Astrocyte of the spinal cord (primary cell): ENCODE measurements at places on chromosomes 11 and 22.

- DNase-seq = no peak
These were observed 6.0 kb upstream of the ACR start for GRCh38 chr22:50731811-50732624.

- DNase-seq = peak; percentile 76
These were observed 27.2 kb downstream of the PHLDB1 start for GRCh38 chr11:118634431-118635236.

DNA sequence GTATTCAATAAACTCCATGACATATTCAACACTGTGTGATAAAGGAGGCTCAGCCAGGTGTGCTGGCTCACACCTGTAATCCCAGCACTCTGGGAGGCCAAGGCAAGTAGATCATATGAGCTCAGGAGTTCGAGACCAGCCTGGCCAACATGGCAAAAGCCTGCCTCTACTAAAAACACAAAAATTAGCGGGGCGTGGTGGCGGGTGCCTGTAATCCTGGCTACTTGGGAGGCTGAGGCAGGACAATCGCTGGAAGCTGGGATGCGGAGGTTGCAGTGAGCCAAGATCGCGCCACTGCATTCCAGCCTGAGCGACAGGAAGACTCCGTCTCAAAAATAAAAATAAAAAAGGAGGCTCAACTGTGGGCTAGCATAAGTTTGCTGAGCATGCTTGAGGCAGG is 4.1 kb upstream of the SLC25A18 start:
- DNase-seq = no peak

- no peak for DNase-seq
These were observed 74.2 kb downstream of the ALX4 start for GRCh38 chr11:44235765-44236201.

- no peak for DNase-seq
These were observed 281.2 kb downstream of the CADM1 start for GRCh38 chr11:115222863-115223530.

DNA sequence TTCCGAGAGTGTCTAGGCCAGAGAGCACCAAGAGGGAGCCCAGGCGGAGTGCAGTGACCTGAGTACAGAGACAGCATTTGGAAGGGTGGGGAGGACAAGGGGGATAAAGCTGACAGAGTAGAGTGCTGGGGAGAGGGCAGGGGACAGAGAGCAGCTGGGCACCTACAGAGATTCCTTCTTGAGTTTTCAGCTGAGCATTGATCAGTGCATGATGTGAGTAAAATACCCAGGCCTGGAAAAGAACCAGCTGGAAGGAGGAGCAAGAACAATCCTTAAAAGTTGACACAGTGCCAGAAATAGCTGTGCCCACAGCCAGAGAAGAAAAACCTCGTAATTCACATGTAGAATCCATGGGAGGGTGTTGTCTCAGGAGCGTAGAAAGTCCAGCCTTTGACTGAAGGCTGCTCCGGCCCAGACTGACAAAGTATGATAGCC is 33.9 kb upstream of the PANX2 start:
- peak; percentile 23 for DNase-seq

- no peak for DNase-seq
These were observed 5.4 kb upstream of the POU2AF1 start for GRCh38 chr11:111384494-111384893.

GRCh38 chr22:25704701-25705100 is 37.3 kb upstream of the MYO18B start:
- DNase-seq = no peak

DNA sequence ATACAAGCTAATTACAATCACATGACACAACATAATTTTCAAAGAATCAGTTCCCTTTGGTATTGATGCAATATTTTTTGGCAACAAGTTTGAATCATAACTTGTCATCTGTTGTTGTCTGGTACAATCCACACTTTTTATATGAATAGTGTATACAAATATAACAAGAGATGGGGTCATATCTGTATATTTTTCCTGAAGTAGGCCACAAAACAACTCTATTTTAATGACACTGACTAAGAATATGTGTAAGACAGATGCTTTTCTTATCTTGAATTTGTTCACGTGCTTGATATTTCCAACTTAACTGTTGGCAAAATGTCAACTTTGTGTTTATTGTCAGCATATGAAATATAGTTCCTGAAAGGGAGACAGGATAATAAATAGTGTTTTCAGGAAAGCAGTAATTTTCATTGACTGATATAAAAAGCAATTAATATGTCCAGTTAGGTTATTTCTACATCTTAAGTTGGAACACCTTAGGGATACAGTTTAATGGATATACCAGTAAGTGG is 27.9 kb downstream of the NOX4 start:
- DNase-seq = no peak

- no peak for DNase-seq
These were observed 13.8 kb downstream of the C11orf71 start for GRCh38 chr11:114386545-114386944.

DNA sequence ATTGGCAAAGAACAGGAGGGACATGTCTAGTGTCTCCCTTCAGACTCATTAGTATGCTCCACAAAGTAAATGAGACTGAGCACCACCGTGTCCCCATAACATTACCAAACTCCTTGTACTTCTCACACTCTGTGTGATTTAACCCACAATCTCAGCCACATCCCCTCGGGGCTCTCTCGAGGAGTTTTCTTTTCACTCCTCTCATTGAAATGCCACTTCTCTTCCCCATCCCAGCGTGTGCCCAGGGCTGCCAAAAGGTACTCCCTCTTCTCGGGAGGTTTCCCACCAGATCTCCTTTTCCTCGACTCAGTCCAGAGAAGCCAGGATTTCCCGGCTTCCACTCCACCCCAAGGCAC is 1.1 kb downstream of the RBFOX2 start:
- DNase-seq = no peak

GRCh38 chr11:36295926-36296325 is at the start of gene PRR5L:
TSS of gene PRR5L (plus strand) at chr11:36296288. CDS start at chr11:36401122, 104,834 bp downstream.
- DNase-seq = no peak

DNA sequence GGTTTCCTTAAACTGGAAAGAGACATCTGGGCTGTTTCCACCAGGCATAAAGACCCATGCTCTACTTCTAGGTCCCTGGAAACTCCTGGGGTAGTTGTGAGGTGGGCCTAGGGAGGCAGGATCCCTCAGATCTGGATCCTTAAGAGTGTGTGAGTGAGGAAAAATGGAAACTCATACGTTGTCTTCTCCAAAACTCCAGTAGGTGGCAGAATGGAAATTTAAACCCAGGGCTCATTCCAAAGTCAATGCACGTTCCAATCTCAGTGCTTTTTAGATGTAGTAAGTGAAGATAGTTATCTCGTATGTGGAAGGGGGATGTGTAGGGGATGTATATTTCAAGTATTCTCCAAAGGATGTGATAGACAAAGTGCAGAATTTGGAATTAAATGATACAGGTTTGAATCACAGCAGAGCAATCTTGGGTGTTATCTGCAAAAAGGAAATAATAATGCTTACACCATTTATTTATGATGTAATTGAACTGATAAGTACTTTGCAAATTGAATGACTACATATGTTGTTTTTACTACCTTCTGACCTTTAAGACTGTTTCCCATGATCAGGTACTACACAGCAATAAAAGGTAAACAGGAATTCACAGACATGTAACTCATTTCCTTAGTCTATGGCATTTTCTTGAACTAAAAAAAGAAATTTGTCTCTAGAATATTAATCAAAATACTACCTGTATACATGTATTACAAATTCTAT is 13.1 kb upstream of the MMP1 start:
- DNase-seq = peak; percentile 27

DNA sequence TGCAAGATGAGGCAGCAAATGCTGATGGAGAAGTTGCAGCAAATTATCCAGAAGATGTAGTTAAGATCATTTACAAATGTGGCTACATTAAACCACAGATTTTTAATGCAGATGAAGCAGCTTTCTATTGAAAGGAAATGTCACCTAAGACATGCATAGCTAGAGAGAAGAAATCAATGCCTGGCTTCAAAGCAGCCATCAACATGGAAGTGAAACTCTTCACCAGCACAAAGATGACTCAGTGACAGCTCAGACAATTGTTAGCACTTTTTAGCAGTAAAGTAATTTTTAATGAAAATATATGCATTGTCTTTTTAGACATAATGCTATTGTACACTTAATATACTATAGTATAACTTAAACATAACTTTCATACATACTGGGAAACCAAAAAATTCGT is 71.4 kb downstream of the FANCF start:
- DNase-seq = no peak

DNA sequence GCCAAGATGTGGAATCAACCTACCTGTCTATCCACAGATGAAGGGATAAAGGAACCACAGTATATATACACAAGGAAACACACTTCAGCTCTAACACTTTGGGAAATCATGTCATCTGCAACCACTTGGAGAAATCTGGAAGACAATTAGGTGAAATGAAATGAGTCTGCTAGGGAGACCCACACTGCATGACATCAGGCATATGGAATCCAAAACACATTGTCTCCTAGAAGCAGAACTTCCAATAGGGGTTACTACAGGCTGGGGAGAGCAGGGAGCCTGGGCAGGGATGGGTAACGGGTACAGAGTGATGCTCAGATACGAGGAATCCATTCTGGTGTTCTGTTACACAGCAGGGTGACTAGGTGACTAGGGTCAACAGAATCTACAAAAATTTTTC is 18.3 kb downstream of the RGL4 start:
- peak; percentile 10 for DNase-seq

GRCh38 chr22:19984201-19984753 is 32.3 kb downstream of the ARVCF start:
- DNase-seq = peak; percentile 74
